ENCODE measurements at places on chromosomes 5 and 9.
A peak's percentile ranks its signal among the peaks of the same experiment; 100 is the strongest.

- no peak for DNase-seq
Observed at GRCh38 chr5:176646707-176647029, 616 bp upstream of the TSPAN17 start.

- no peak for DNase-seq
Observed at GRCh38 chr5:111927191-111927590, 170.2 kb upstream of the NREP start.

DNA sequence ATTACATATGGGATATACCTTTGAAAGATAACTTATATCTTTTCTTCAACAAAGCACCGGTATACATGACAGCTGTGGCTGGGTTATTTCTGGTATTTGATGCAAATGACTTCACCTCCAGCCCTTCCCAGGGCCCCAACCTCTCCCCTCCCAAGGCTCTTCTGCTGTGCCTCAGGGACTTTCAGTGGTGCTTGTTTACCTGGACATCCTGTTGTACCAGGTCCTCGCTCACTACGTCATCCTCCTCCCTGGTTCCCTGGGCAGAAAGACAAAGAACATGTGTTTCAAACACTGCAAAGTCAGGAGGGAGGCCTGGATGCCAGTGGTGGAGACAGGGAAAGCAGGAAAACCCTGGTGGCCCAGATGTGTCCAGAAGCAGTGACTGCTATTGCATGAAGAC is 23.4 kb downstream of the ANXA6 start:
- DNase-seq, result no peak

DNA sequence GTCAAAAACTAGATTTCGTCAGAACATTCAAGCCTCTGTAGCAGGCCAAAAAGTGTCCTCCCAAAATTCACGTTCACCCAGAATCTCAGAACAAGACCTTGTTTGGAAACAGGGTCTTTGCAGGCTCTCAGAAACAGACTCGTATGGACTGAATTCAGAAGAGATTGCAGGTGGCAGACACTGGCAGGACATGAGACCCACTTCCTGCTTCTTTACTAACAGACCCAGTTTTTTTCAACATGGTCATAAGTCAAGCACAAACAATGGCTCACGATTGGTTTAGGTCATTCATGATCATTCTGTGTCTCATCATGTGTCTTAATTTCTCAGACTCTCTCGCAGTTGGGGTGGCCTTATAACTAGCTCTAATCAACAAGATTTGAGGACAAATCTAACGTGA is 5.4 kb upstream of the TENT4A start:
- DNase-seq, result no peak

DNA sequence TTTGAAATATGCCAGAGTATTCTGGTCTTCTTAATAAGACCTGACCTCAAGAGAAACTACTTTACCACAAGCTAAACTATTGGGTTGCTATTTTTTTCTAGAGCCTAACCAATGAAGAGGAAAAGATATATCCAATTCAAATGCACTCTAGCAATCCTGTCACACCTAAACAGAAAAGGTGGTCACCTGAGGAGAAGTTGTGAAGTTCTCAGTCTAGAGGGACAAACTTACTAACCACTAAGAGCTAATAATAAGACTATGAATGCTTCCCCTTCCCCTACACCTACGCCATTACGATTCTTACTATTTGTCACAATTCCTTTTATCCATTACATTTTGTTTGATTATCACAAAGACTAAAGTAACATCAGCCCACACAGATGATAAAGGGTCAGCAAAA is 29.7 kb downstream of the RLN2 start:
- DNase-seq, result no peak

DNA sequence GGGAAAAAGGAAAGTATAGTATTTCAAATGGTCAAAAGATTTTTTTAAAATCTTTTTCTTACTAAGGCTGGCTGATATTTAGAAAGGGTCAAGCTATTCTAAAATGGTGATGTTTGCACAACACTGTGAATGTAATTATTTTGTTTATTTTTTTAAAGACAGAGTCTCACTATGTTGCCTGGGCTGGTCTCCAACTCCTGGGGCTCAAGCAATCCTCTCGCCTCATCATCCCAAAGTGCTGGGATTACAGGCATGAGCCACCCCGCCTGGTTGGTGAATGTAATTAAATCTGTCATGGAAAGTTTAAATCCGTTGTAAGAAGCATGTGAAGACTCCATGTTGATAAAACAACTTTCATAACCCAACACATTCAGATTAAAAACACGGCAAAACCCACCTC is 2.6 kb downstream of the UBTD2 start:
- peak; percentile 57 for DNase-seq

- DNase-seq, result no peak
Observed at GRCh38 chr5:123286891-123287290, 136.3 kb downstream of the CEP120 start.

DNA sequence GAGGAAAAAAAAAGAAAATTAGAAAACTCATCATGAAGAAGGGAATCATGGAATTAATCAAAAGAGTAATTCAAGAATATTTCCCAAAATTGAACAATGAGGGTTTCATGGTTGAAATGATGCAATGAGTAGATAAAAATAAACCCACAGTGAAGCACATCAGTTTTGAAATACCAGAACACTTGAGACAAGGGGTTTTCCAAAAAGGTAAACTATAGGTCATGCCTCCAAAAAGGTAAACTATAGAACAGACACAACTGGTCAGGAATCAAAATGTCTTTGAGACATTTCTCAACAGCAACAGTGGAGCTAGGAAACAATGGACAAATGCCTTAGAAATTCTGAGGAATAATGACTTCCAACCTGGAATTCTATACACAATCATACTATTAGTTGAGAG is 60.2 kb upstream of the PCSK5 start:
- DNase-seq, result no peak

GRCh38 chr5:178301641-178302040 is 69.0 kb upstream of the PHYKPL start:
- DNase-seq, result no peak

GRCh38 chr9:34502891-34503290 is 19.9 kb downstream of the ENHO start:
- DNase-seq, result no peak

DNA sequence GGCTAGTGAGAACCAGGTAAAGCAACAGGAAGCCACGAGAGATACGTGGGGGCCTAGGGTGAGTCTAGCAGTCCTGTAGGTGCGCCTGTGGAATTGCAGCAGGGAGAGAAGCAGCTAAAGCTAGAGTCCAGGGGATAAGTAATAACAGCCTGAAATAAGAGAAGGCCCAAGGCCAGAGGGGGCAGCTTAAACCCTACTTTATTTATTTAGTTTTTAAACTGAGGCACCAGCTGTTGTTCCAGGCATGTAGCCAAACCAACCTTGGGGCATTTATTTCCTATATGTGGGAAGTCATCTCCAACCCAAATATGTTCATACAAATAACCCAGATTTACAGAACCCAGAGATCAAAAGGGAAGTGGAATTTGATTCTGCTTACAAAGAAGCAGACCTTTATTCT is 93.5 kb downstream of the GLDC start:
- no peak for DNase-seq

DNA sequence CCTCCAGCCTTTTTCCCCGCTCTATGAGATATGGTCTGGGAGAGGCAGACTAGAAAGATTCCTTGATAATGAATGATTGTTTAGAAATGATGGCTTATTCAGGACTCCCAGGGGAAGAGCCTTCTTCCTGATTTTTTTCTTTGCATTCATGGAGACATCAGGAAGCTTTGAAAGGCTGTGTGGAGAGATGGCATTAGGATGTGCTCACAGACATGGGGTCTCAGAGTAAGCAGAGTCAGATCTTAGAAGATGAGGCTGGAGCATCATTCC is 37.1 kb downstream of the PPARGC1B start:
- no peak for DNase-seq

DNA sequence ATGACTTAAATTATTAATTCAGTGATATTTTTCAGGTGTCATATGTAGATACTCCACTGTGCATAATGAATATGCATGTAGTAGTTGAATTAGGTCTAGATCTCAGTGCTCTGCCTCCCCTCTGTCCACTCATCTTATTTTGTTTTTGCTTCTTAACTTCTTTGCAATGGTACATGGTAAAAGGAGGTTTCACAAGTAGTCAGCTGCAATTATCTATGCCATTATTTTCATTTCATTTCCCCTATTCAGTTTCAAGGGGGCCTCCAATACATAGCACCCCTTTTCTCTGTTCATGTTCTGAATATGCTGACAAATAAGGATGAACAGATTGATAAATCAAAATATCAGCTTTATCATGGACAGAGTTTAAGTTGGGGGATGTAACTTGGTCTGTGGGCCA is 511.6 kb upstream of the ZNF608 start:
- DNase-seq, result no peak

GRCh38 chr9:127049044-127049443 is 73.4 kb downstream of the ANGPTL2 start:
- DNase-seq, result no peak

GRCh38 chr9:114864471-114864870 is 58.6 kb upstream of the TNFSF15 start:
- no peak for DNase-seq

DNA sequence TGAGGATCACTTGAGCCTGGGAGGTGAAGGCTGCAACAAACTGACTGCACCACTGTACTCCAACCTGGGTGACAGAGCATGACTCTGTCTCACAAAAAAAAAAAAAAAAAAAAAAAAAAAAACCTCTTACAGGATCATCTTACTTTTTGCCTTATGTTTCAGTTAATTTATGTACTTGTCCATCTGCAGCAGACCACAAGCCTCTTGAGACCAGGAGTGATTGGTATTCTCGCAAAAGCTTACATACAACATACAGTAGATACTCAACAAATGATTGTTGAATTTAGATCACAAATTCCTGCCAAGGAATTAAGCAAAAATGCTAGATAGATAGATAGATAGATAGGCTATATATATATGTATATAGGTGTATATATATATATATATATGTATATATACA is 12.4 kb downstream of the CEMIP2 start:
- no peak for DNase-seq

- DNase-seq, result no peak
Observed at GRCh38 chr9:83299571-83299970, 236.6 kb upstream of the RASEF start.

- DNase-seq, result no peak
Observed at GRCh38 chr9:89883401-89884341, 278.9 kb downstream of the GADD45G start.
